ENCODE measurements at places on chromosomes 1 and 21.
A peak's percentile ranks its signal among the peaks of the same experiment; 100 is the strongest.

DNA sequence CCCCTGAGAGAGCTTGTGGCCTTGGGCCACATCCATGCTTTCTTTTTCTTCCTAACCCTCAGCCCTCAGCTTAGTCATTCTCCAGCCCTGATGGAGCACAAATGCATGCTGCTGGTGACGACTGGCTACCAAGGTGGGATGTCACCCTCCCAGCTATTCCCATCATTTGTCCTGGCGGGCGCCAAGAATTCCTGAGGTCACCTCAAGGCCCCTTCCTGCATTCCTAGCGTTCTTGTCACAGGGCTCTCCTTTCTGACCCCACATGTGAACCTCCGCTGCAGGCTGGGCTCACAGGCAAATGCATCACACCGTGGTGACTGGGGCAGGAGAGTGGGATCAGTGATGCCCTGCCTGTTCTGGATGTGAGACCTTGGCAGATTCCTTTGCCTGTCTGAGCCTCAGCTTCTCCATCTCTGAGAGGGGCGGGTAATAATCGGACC, 53.4 kb upstream of the IFFO2 start:
- no peak for DNase-seq

GRCh38 chr1:173050865-173051264, at the start of gene TNFSF18:
Gene TNFSF18, minus strand, starts transcription at chr1:173050941. Its CDS starts 45 bp downstream, at chr1:173050896.
- no peak for DNase-seq

DNA sequence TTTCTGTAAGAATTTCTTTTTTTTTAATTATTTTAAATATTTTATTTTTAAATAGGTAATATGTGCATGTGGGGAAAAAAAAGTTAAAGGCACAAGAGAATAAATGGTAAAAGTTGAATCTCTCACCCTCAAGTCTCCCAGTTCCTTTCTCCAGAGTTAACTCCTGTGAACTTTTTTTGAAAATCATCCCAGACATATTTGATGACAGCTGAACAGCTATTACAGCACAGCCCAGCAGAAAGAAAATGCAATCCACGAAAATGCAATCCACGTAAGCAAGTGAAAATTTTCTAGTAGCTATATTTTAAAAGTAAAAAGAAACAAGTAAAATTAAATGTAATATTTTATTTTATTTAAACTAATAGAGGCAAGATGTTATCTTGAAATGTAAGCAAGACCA, 310.0 kb upstream of the RUNX1 start:
- DNase-seq, result no peak

GRCh38 chr1:184469396-184469795, 82.6 kb downstream of the C1orf21 start:
- no peak for DNase-seq

- DNase-seq, result no peak
Measured at GRCh38 chr1:117803318-117803717, 126.1 kb downstream of the GDAP2 start.

DNA sequence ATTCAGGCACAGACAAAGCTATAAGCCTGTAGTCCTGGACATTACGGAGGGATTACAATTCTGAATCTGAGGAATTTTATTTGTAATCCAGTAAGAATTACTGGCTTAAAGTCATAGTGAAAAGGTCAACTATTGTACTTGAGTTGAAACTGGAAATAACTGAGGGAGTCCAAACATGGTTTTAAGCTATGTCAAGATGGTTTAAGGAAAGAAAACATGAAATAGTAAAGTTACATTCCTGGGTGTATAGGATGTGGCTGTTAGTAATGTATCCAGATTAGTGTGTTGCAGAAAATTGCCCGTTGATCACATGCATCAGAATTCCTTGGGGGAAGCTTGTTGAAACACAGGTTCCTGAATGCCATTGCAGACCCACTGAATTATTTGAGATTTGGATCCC, 124.8 kb upstream of the GORAB start:
- DNase-seq, result no peak

DNA sequence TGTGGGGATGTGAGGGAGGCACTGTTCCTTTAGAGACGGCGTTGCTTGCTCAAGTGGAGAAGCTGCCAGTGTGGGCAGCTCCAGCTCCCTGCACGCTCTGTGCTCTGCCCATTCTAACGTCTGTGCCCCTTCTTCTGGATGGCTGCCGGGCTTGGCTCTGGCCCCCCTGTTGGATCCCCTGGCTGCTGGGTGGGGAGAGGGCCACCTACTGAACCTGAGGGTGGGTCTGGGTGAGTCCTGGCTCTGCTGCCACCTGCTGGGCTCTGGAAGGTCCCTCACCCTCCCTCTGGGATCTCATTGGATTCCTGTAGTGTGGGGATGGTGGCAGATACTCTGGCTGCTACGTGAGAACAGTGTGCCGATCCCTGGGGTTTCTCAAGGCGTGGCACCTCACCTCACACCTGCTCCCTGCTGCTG, 5.0 kb downstream of the PFKL start:
- peak; percentile 68 for DNase-seq

DNA sequence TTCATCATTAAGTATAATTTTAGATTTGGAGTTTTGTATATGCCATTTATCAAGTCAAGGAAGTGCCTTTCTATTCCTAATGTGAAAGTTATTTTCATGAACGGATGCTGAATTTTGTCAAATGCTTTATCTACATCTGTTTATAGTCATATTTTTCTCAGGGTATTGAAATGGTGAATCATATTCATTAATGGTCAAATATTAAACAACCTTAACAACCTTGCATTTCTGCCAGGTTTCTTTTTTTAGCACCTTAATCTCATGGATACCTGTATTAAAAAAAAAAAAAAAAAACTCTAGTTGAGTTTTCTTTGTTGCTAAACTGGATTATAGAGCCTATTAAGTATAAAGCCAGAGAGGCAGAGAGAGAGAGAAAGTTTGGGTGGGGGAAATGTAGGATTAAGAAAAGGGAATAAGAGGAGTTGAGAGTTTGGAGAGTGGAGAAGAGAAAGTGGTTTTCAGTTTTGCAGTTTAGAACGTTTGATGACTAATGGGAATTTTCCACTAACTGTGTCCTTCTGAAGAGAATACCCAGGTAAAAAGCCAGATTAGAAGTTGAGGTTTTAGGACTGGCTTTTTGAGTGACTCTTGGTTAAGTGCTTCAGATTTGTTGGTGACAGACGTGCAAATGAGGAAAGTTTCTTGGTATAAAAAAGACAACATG, 305.0 kb downstream of the HLX start:
- no peak for DNase-seq

DNA sequence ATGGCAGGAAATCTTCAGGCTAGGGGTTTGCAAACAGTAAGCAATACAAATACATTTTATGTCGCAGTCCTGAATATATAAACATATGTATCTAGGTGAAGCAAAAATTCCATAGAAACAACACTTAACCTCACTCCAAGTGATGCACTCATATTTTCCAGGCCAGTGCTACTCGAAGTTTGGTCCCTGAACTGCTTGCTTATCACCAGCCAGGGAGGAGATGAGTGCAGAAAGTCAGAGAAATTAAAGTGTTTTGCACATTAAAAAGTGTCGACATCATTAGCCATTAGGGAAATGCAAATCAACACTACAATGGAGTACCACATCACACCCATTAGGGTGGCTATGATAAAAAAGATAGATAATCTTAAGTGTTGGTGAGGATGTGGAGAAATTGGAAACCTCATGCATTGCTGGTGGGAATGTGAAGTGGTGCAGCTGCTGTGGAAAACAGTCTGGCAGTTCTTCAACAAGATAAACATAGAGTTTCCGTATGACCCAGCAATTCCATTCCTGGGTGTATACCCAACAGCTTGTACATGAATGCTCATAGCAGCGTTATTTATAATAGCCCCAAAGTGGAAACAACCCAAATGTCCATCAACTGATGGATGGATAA, 70.5 kb upstream of the CSF1 start:
- no peak for DNase-seq

DNA sequence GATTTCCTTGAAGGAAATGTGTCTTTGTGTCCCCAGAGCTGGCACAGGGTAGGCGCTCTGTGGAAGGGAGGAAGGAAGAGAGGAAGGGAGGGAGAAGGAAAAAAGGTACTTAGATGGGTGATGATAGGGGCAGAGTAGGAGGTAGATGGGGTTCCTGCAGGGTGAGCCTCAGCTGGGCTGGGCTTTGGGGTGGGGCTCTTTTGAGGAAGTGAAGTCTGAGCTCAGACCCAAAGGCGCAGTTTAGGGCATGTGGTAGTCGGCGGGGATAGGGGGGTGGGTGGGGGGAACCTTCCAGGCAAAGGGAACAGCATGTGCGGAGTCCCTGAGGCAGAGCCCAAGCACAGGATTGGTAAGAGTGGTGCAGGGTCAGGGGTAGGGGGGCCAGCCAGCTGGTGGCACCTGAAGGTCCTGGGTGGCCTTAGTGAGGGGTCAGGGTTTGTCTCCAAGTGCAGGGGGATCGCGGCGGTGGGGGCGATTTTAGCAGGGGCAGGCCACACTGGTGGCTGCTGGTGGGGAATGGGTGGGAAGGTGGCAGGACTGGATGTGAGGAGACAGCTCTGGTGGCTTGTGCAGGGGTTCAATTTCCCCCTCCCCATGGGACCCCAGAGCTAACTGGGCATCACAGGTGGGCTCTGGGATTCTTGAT, 8.4 kb upstream of the HTR6 start:
- no peak for DNase-seq

- DNase-seq, result no peak
Measured at GRCh38 chr1:155004352-155005075, 1.9 kb downstream of the ZBTB7B start.

DNA sequence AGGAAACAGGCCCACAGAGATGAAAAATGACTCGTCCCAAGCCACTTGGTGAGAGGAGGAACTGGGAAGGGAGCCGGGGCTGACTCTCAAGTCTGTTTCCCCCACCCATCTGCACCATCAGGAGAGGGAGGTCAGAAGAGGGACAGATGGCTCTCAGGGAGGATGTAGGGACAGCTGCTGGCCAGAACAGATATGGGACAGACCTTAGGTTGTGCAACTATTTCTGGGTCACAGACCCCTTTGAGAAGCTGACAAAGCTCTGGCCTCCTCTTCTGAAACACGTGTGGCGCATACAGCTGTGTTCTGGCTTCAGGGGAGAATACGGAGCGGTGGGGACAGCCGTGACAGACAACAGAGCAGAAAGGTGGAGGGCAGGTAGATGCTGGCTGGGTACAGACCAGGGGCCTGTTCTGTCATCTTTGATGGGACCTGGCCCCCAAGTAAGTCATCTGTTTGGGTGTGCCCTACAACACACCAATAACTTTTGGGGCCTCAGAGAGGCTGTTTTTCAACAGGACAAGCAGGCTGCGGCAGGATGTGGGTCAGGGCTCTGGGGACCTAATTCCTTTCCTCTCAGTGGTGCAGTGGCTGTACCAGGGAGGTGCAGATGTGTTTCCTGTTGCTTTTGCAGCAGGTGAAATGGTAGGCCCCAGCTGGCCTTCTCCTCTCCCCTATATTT, 7.3 kb downstream of the SH3BGRL3 start:
- DNase-seq, result no peak

- DNase-seq, result no peak
Measured at GRCh38 chr1:50980505-50980904, 10.5 kb downstream of the CDKN2C start.

- no peak for DNase-seq
Measured at GRCh38 chr1:15965228-15965767, 10.6 kb downstream of the ZBTB17 start.
